ENCODE measurements at places on chromosomes 7 and 10. TPM values are rescaled to one million over a fixed set of nuclear protein-coding genes. Genes with fewer than 3 reads are reported as not detected.
A peak's percentile ranks its signal among the peaks of the same experiment; 100 is the strongest.

DNA sequence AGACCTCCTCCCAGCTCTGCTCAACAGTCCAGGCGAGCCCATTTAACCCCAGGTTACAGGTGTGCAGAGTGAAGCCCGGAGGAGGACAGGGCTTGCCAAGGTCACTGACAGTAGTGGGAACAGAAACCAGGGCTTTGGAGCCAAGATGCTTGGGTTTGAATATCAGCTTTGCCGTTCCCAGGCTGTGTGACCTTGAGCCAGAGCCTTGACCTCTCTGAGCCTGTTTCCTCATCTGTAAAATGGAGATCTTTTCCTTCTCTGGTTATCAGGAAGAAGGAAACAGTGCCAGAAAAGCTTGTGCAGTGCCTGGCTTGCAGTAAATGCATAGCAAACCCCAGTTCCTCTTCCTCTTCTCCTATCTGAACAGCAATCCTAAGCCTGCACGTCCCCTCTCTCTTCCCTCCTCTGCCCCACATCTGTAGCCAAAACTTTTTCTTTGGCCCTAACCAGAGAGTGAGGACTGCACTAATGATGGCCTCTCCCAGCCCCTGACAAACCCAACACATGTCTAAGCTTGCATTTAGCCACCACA, 21.4 kb upstream of the MLXIPL start:
- H3K36me3 ChIP-seq: no peaks in the 10 kb centered on the region
- H3K27ac ChIP-seq: no peak overlapping the region
- H3K27me3 ChIP-seq: peaks cover 94% of the 10 kb centered on the region
- H3K4me1 ChIP-seq: peaks cover 12% of the 10 kb centered on the region
- no peak overlapping the region for H3K4me3 ChIP-seq
- no peak for DNase-seq

GRCh38 chr10:18418541-18419215, 232.7 kb downstream of the NSUN6 start:
- H3K27me3 ChIP-seq: no peaks in the 10 kb centered on the region
- no peak overlapping the region for H3K27ac ChIP-seq
- peaks cover 25% of the 10 kb centered on the region for H3K4me1 ChIP-seq
- DNase-seq: peak; percentile 75

DNA sequence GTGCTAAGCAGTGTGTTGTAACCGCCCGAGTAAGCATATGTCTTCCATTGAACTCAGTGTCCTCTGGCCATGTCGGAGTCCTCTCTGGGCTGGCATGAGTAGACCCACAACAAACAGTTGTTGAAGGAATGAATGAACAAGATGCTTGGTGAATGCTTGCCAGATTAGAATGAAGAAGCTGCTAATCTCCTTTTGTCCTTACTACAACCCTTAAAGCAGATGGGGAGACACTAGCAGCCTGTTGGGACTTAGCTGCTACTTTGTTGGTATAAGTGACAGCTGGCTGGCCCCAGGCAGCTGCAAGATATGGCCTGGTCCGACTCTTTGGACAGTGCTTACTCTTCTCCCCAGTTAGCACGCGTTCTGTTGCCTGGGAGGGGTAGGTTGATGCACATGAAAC, 370.1 kb downstream of the RPS24 start:
- no peak overlapping the region for H3K27ac ChIP-seq
- no peak for DNase-seq
- no peak overlapping the region for H3K4me3 ChIP-seq
- H3K36me3 ChIP-seq: no peaks in the 10 kb centered on the region
- H3K4me1 ChIP-seq: peaks cover 43% of the 10 kb centered on the region

GRCh38 chr7:149330914-149331567, 69.0 kb downstream of the ZNF783 start:
- no peak overlapping the region for H3K27ac ChIP-seq
- no peak for DNase-seq
- H3K4me3 ChIP-seq: no peak overlapping the region
- no peaks in the 10 kb centered on the region for H3K36me3 ChIP-seq

DNA sequence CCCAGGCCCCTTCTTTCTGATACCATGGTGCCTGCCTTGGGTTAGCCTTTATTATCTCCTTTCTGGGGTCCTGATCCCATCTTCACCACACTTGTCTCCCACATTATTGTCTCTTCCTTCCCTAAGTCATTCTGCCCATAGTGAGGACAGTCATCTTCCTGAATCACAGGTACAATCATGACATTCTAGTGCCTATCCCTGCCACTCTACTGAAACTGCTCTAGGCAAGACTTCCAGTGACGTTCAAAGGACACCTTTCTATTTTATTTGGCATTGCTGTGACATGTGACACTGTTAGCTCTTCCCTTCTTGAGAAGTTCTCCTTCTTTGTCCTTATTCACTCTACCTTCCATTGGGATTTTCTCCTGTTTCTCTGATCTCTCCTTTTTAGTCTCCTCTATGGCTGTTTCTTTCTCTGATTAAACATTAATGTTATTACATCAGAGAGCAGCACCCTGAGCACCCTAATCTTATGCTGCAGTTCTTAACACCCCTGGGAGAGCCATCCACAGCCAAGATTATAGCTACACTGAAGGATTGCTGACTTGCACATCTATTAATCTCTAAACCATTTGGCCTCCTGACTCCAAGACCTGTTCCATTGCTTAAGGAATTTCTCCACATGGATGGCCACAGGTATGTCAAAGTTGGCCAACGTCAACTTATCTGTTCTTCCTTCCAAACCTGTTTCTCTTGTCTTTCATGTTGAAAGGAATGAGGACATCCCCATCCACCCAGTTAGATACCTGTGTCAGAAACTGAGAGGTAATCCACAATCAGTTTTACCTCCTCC, 10.9 kb downstream of the MACC1 start:
- no peak overlapping the region for H3K4me3 ChIP-seq
- H3K4me1 ChIP-seq: no peaks in the 10 kb centered on the region
- no peak overlapping the region for H3K27ac ChIP-seq
- DNase-seq: no peak
- H3K27me3 ChIP-seq: no peaks in the 10 kb centered on the region

DNA sequence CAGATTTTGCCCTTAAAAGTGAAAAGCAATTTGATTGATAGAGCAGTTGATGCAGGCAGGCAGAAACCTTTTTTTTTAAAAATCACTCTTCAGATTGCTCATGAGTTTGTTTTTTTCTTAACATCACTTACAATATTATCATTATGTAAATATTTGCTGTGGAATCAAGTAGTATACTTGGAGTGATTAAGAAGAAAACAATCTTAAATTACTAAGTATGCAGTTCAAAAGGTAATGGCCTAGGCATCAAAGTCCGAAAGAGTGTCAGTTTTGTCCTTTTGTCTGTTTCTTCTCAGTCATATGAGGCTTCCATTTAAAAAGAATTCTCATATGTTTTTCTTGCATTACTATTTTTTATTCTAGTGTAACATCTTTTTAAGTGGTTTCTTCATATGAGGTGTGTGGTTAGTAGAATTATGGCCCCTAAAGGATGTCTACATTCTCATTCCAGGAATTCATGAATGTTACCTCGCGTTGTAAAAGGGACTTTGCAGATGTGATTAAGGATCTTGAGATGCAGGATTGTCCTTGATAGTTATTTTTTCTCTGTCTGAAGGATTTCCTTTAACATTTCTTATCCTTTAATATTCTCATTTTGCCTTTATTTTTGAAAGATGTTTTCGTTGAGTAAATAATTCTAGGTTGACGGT, 44.0 kb downstream of the BICC1 start:
- H3K36me3 ChIP-seq: no peaks in the 10 kb centered on the region
- H3K27me3 ChIP-seq: no peaks in the 10 kb centered on the region
- DNase-seq: no peak
- no peak overlapping the region for H3K4me3 ChIP-seq

DNA sequence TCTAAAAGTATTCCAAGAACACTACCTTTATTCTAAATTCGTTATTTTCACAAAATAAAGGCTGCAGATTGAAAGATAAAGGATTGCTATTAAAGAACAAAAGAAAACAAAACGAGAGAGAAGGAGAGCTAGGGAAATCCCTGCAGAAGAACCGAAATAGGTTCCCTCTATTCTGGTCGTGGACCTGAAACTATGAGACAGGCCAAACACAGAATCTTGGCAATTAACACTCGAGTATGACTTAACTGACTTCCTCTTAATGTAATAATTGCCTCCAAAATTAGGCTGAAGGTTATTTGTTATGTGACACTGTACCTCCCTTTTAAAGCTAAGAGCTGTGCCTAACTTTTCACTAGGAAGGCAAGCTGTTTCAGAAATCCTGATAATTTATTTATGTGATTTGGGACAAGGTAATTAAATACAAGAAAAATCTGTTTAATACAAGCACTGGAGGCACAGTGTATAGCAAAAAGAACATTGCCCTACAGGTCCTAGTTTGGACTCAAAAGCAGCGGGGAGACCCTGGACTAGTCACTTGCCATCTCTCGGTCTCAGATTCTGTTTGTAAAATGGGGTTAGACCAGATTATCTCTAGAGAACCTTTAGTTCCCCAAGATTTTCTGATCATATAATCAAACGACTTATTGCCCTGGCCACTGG, 11.6 kb downstream of the NAMPT start:
- peaks cover 3% of the 10 kb centered on the region for H3K4me1 ChIP-seq
- H3K36me3 ChIP-seq: peaks cover 95% of the 10 kb centered on the region
- no peak for DNase-seq
- no peak overlapping the region for H3K4me3 ChIP-seq
- H3K27me3 ChIP-seq: no peaks in the 10 kb centered on the region

DNA sequence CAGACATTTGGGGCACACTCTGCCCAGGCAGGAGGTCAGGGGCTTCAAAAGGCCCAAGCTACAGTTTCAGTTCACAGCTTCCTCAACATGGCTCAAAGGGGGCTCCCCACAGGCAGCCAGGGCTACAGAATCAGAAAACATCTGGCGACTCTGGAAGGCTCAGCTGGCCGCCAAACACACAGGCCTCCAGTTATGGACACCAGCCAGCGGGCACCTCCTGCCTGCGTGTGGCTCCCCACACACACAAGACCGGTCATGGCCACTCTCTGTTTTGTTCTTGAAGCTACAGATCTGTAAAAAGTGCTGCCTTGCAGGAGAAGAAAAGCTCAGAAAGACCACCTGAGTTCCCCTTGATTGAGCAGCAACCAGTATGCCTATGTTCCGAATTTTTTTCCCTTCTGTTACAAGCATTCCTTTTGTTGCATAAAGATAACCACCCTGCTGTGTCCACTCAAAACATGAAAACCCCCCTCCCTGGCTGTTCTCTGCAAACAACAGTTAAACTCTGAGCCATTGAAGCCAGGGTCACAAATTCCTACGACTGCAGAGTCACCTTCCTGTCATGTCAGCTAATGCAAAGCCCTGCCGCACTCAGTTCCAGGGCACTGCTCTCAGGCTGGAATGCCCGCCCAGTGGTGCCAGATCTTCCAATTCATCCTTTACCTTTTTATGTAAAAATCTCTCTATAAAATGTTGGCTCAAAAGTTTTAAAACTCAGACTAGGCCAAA, 33.6 kb downstream of the VSTM4 start:
- H3K4me3 ChIP-seq: no peak overlapping the region
- H3K36me3 ChIP-seq: peaks cover 4% of the 10 kb centered on the region
- peaks cover 38% of the 10 kb centered on the region for H3K4me1 ChIP-seq
- peak; percentile 91 for DNase-seq

- no peak overlapping the region for H3K4me3 ChIP-seq
- no peaks in the 10 kb centered on the region for H3K27me3 ChIP-seq
- H3K4me1 ChIP-seq: no peaks in the 10 kb centered on the region
- peaks cover 70% of the 10 kb centered on the region for H3K36me3 ChIP-seq
- H3K27ac ChIP-seq: no peak overlapping the region
These were observed 22.3 kb downstream of the TTYH3 start for GRCh38 chr7:2654059-2654458.

GRCh38 chr7:151059367-151060112, at the start of gene SLC4A2:
SLC4A2 (plus strand) TSS chr7:151059589; CDS start chr7:151061988, 2,399 bp downstream.
- peak within 1 kb of the TSS; percentile 72 for H3K4me3 ChIP-seq
- peak within 1 kb of the TSS; percentile 92 for H3K27ac ChIP-seq
- H3K27me3 ChIP-seq: no peaks in the 10 kb centered on the region
- DNase-seq: peak; percentile 96
- peaks cover 3% of the 10 kb centered on the region for H3K36me3 ChIP-seq

- peaks cover 30% of the 10 kb centered on the region for H3K4me1 ChIP-seq
- peak overlapping the region; percentile 77 for H3K27ac ChIP-seq
- H3K36me3 ChIP-seq: no peaks in the 10 kb centered on the region
These were observed 33.5 kb downstream of the HTRA1 start for GRCh38 chr10:122494833-122495232.

- H3K27ac ChIP-seq: peak overlapping the region; percentile 78
- H3K36me3 ChIP-seq: peaks cover 28% of the 10 kb centered on the region
- no peaks in the 10 kb centered on the region for H3K27me3 ChIP-seq
- H3K4me1 ChIP-seq: peaks cover 49% of the 10 kb centered on the region
- DNase-seq: no peak
These were observed 654 bp downstream of the ALKBH4 start for GRCh38 chr7:102463841-102464576.

- H3K4me3 ChIP-seq: peak overlapping the region; percentile 42
- no peaks in the 10 kb centered on the region for H3K36me3 ChIP-seq
- no peak overlapping the region for H3K27ac ChIP-seq
- H3K4me1 ChIP-seq: peaks cover 12% of the 10 kb centered on the region
These were observed 4.2 kb upstream of the KCP start for GRCh38 chr7:128914566-128915151.

- no peak overlapping the region for H3K27ac ChIP-seq
- H3K4me3 ChIP-seq: no peak overlapping the region
- no peaks in the 10 kb centered on the region for H3K36me3 ChIP-seq
- no peaks in the 10 kb centered on the region for H3K27me3 ChIP-seq
- no peaks in the 10 kb centered on the region for H3K4me1 ChIP-seq
These were observed 25.2 kb upstream of the ING3 start for GRCh38 chr7:120925392-120925791.

DNA sequence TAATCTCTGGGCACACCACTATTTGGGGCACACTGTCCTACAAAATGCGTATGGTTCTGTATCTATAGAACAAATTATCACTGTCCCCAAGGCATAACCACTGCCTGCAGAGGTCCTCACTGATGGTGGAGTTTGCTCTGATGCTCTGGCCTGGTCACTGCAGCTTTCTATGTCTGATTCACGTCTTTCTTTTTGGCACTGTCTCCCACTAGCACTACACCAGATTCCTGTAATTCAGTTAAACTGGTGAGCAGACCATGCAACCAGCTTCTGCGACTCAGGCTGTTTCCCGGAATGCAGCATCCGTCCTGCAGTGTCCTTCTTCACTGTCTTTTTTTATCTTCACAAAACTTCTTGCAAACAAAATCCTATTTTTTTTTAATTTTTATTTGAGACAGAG, 112.8 kb downstream of the KLF6 start:
- DNase-seq: no peak
- no peaks in the 10 kb centered on the region for H3K4me1 ChIP-seq
- H3K4me3 ChIP-seq: no peak overlapping the region
- no peaks in the 10 kb centered on the region for H3K27me3 ChIP-seq
- H3K36me3 ChIP-seq: no peaks in the 10 kb centered on the region

Gene CNPY1
- not detected for total RNA-seq

Gene EPHB6
- 10.5 TPM for total RNA-seq

Gene MMP21
- total RNA-seq: not detected

Gene CPA2
- not detected for total RNA-seq

Gene PPP1R17
- total RNA-seq: not detected

Gene NRP1
- 64.4 TPM for total RNA-seq

Gene EBF3
- 6.8 TPM for total RNA-seq
